ENCODE measurements at places on chromosomes 16 and 17.
A peak's percentile ranks its signal among the peaks of the same experiment; 100 is the strongest.

DNA sequence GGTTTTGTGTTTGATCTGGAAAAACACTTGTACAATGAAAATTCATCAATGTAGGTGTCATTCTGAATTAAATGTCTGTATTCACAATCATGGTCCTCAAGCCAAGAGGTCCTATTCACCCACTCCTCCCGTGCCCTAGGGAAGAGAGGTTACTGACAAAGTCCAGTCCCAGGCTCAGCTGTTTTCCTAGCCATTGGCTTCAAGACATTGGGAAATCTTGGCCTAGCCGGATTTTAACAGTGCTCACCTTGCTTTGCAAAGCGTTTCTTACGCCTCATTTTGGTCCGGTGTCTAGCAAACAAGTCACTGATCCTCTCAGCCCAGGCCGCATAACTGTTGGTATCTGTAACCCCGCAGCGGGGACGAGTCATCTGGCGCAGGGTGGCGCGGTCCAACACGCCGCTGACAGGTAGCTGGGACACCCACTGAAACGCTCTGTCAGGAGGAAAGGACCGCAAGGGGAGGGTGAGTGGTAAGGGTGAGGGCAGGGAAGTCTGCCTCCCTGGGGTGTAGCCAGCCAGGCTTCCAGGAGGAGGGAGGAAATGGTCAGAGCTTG, 16.7 kb downstream of the MMP28 start:
- DNase-seq, result no peak

- no peak for DNase-seq
Measured at GRCh38 chr17:68379692-68380677, 77.3 kb downstream of the WIPI1 start.

DNA sequence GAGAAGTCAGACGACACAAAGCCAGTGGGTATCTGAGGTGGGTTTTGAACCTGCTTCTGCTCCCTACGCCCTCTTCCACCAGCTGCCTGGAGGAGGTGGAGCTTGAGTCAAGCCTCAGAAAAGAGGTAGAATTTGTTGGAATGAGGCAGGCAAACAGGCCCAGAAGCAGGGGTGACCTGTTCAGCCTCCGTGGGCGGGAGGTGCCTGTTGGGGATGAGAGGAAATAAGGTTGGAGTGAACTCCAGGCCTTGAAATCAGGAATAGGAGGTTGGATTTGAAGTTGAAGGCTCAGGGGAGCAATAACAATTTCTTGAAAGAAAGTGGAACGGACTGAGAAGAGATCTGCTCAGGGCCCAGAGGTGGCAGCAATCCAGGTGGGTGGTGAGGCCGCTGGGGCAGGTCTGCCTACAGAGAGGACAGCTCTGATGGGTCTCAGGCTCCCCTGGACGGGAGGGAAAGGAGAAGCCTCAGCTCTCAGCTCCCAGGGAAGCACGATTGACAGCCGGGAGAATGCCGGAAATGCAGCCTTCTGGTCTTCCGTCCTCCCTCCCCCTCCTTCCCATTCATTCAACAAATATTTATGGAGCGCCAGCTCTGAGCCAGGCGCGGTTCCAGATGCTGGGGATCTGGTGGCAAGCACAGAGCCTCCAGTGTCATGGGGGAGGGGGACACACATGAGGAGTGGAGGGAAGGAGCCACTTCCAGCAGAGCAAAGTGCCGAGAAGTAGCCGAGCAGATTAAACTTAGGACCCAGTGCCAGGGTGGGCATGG, 61.9 kb upstream of the CIBAR2 start:
- no peak for DNase-seq

GRCh38 chr16:592518-593306, 2.8 kb downstream of the RAB40C start:
- peak; percentile 75 for DNase-seq

- peak; percentile 64 for DNase-seq
Measured at GRCh38 chr16:84303023-84303422, 8.3 kb downstream of the WFDC1 start.

- DNase-seq, result no peak
Measured at GRCh38 chr17:58527306-58527705, 12.9 kb upstream of the MTMR4 start.

GRCh38 chr16:68470461-68471150, 22.3 kb upstream of the SMPD3 start:
- peak; percentile 52 for DNase-seq

- no peak for DNase-seq
Measured at GRCh38 chr17:36929851-36930582, 7.3 kb upstream of the LHX1 start.

- DNase-seq, result no peak
Measured at GRCh38 chr17:17382065-17382459, 78.9 kb downstream of the NT5M start.

DNA sequence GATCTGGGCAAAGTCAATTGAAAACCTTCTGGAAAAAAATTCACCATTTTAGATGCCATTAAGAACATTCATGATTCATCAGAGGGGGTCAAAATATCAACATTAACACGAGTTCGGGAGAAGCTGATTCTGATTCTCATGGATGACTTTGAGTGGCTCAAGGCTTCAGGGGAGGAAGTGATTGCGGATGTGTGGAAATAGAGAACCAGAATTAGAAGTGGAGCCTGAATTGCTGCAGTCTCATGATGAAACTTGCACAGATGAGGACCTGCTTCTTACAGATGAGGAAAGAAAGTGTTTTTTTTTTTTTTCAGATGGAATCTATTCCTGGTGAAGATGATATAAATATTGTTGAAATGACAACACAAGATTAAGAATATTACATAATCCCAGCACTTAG, 12.9 kb downstream of the ITGAX start:
- no peak for DNase-seq

DNA sequence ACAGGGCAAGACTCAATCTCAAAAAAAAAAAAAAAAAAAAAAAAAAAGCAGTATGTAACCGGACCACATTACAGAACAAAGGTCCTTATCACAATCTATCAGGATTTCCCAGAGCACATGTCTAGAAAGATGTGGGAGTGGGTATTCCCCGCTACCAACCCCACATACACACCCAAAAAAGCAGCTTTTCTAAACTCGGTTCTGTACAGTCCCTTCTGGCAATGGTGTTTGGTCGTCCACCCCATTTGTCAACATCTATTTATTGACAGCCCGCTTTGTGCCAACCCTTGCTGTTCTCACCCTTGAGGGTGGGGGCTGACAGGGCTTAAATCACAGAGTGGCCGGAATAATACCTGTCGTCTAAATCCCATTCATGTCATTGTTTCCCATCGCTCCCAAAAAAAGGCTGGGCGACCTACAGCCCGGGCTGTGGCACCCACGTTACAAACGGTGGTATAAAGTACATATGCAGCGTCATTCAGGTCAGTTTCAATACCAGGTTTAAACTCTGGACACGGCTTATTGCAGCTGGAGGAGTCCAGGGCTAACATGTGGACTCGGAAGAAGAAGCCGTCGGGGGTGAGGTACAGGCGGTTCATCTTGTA, 3.6 kb downstream of the C17orf58 start:
- DNase-seq, result no peak

GRCh38 chr17:64406321-64407200, 15.9 kb upstream of the PECAM1 start:
- DNase-seq, result no peak

GRCh38 chr16:84050316-84050715, 7.7 kb upstream of the SLC38A8 start:
- DNase-seq, result no peak

DNA sequence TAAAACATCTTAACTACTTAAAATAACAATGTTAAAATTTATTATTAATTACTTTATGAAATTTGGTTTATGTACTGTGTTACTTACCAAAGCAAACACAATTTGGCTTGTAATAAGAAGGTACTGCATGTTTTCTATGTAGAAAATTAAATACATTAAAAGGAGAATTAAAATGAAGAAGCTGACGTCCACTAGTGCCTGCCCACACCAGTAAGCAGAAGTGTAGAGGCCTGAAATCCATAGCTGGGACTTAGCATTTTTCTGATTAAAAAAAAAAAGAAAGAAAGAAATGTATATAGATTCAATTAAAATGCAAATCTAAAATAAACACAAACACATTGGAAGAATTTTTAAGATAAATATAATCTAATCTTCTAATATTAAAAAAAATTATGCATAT, 35.8 kb upstream of the ABCA9 start:
- DNase-seq, result no peak

DNA sequence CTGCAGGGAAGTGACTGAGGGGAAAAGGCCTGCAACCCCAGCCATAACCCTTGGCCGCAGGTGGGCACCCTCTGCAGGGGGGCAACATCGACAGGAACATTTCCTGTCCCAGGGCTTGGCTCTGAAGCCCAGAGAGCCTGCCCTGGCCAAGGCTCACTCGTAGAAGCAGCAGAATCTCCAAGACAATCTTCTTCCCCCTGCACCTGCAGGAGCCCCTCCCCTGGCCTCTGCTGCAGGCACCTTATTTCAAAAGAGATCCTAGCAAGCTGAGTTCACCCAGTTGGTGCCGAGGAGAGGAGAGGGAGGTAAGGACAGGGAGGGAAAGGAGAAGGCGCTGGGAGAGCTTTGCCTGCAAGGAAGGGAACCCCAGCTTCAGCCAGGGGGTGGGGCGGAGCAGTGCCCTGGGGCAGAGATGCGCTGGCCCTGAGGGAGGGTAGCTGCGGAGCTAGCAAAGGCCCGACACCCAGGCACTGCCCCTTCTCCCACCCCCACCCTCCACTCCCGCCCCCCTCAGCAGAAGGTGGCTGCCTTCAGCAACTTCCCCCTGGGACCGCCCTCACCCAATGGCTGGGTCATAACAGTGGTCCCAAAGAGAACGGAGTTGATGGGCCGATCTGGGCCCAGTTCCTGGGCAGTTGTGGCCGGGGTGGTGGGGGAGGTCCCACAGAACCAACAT, 104.3 kb upstream of the TNRC6C start:
- DNase-seq, result no peak

GRCh38 chr17:46841561-46842379, 9.6 kb upstream of the WNT9B start:
- no peak for DNase-seq

DNA sequence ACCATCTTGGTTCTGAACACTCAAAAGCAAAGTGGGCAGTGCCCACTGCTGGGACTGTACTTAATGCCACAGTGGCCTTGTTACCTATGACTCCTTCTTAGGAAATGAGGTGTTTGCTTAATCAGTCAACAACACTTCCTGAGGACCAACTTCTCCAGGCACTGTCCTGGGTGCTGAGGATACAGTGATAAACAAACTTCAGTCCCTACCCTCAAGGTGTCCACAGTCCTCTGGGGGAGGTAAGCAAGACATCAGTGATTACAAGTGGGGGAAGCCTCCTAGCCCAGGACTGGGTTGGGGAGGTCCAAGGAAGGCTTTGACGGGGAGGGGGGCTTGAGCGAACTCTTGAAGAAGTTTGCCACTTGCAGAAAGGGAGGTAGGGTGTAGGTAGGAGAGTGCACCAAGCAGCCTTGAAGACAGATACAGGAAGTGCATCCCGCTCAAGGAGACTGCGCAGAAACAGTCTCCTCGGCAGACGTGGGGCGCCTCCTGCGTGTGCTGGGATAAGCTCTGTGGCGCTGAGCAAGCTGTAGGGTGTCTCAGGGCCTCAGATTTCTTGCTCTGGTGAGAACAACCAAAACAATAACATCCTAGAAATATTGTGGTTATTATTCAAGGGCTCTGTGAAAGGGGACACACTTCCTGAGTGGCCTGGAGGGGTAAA, 2.6 kb upstream of the ABCC3 start:
- DNase-seq, result no peak

DNA sequence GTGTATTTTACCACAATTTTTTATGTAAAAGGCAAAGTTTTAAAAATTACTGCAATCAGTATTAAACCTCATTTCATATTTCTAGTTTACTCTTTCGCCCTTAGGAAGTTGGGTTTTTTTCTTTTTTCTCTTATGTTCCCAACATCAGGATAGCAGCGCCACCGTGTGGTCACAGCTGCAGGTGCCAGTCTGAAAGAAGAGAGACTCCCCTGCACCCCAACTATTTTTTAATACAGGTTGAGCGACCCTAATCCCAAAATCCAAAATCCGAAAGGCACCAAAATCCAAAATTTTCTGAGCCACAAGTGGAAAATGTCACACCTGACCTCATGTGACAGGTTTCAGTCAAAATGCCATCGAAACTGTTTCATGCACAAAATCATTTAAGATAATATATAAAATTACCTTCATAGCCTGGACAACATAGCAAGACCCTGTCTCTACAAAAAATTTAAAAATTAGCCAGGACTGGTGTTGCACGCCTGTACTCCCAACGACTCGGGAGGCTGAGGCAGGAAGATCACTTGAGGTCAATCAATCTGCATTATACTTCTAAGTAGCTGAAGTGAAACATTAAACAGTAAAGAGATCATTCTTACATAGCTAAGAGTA, 21.8 kb upstream of the ASGR2 start:
- peak; percentile 50 for DNase-seq

DNA sequence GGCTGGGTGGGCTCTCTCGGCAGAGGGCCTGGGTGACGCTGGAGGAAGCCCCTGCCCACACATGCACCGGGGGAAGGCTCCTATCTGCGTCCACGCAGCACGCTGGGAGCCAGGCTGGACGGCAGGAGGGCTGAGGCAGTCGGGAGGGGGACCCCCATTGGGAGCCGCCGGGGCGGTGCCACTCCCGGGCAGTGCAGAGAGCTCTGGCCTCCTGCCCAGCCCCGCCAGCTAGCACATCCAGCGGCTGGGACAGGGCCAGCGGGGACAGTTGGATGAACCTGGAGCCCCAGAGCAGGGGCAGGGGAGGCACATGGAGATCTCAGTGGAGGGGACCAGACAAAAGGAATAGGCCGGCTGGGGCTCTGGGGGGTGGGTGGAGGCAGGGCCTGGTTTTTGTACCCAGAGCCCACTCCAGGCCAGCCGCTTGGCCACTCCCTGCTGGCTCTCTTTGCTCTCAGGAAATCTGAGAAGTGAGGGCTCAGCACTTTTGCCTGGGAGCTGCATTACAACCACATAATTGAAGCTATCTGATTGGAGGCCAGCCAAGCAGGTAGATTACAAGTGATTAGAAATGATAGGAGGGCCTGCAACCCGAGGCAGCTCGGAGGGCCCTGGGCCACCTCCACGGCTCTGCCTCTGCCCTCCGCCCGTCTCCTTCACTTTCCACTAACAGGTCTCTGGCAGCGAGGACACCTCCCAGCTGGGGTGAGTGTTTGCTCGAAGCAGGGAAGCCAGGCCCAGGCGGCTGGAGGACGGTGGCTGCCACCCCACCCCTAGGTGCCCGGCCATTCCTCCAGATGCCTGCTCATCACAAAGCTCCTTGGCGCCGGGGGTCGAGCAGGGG, 40.1 kb downstream of the ENGASE start:
- no peak for DNase-seq

GRCh38 chr17:12973496-12974004, 44.3 kb downstream of the ELAC2 start:
- DNase-seq, result no peak

DNA sequence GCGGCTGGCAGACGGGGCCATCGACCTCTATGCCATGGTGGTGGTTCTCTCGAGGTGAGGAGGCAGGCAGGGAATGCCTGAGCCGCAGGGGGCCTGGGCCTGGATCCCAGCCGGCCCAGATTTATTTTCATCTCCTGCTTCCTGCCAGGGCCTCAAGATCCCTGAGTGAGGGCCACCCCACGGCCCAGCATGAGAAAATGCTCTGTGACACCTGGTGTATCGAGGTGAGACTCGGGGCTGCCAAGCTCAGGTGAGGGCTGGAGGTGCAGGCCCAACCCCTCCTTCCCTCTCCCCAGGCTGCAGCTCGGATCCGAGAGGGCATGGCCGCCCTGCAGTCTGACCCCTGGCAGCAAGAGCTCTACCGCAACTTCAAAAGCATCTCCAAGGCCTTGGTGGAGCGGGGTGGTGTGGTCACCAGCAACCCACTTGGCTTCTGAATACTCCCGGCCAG, 4.9 kb downstream of the ACADVL start:
- no peak for DNase-seq

GRCh38 chr16:68563631-68564381, 24.7 kb downstream of the ZFP90 start:
- no peak for DNase-seq
